Osteoblast (primary cell): ENCODE measurements at places on chromosomes 5 and 9. TPM values are rescaled to one million over a fixed set of nuclear protein-coding genes. Genes with fewer than 3 reads are reported as not detected.

DNA sequence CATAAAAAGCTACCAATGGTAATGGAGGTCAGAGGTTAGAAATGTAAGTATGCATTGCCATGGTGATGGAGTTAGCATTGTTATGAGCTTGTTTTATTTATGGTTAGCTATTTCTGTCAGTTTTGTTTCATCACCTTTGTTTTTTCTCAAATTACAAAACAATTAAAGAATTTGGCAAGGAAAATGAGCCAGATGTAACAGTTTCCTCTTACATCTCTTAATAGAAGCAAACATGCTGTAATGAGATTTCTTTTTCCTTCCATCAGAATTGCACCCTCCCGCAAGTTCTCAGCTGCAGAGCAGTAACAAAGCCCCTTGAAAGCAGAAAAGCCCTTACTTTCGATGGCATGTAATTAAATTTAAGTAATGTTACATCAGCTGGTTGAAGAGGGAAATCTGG is 233.0 kb downstream of the SGCD start:
- H3K4me1 ChIP-seq = no peaks in the 10 kb centered on the region
- DNase-seq = no peak
- no peak overlapping the region for H3K4me3 ChIP-seq
- H3K27me3 ChIP-seq = no peaks in the 10 kb centered on the region

The OTULINL gene
- under 0.01 and 0.36 TPM in 2 replicates for total RNA-seq

GRCh38 chr5:80620211-80620610 is 34.2 kb upstream of the MSH3 start:
- no peak overlapping the region for H3K27ac ChIP-seq
- no peaks in the 10 kb centered on the region for H3K36me3 ChIP-seq
- no peaks in the 10 kb centered on the region for H3K4me1 ChIP-seq
- peak; percentile 51 for DNase-seq
- no peaks in the 10 kb centered on the region for H3K27me3 ChIP-seq

The SEMA5A gene
- total RNA-seq = 42.3 and 47.1 TPM in 2 replicates

The SPOCK1 gene
- 221 and 231 TPM in 2 replicates for total RNA-seq

- H3K27ac ChIP-seq = peak overlapping the region; percentile 36
- H3K27me3 ChIP-seq = no peaks in the 10 kb centered on the region
- H3K36me3 ChIP-seq = no peaks in the 10 kb centered on the region
- DNase-seq = peak; percentile 71
These were observed 220.2 kb upstream of the DMRT1 start for GRCh38 chr9:621201-621855.

The GGTA1 gene
- not detected in 2 replicates for total RNA-seq

- no peaks in the 10 kb centered on the region for H3K36me3 ChIP-seq
- H3K4me1 ChIP-seq = no peaks in the 10 kb centered on the region
- no peak overlapping the region for H3K4me3 ChIP-seq
- DNase-seq = no peak
- H3K27me3 ChIP-seq = no peaks in the 10 kb centered on the region
- no peak overlapping the region for H3K27ac ChIP-seq
These were observed 572.4 kb downstream of the NR2F1-AS1 start for GRCh38 chr5:93008502-93009207.

- H3K4me1 ChIP-seq = no peaks in the 10 kb centered on the region
- no peak overlapping the region for H3K27ac ChIP-seq
- no peak for DNase-seq
- H3K4me3 ChIP-seq = no peak overlapping the region
- H3K27me3 ChIP-seq = no peaks in the 10 kb centered on the region
These were observed 59.6 kb upstream of the SLC27A6 start for GRCh38 chr5:128905568-128906110.

DNA sequence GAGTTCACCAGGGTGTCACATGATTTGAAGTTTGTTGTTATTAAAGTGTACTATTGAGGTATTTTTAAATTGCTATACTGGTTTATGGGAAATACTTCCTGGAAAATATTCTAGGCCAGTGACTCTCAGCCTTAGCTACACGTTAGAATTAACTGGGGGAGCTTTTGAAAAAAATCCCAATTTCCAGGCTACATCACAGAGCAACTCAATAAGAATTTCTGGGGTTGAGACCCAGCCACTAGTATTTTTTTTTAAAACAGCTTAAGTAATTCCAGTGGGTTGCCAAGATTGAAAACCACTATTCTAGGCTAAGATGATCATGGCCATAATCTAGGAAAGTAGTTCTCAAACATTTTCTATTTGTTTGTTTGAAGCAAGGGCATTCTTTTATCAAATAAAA is 142.9 kb upstream of the GRIA1 start:
- no peaks in the 10 kb centered on the region for H3K4me1 ChIP-seq
- no peaks in the 10 kb centered on the region for H3K36me3 ChIP-seq
- H3K27ac ChIP-seq = no peak overlapping the region
- DNase-seq = no peak
- no peak overlapping the region for H3K4me3 ChIP-seq
- H3K27me3 ChIP-seq = no peaks in the 10 kb centered on the region

The FAM221B gene
- total RNA-seq = not detected in 2 replicates

DNA sequence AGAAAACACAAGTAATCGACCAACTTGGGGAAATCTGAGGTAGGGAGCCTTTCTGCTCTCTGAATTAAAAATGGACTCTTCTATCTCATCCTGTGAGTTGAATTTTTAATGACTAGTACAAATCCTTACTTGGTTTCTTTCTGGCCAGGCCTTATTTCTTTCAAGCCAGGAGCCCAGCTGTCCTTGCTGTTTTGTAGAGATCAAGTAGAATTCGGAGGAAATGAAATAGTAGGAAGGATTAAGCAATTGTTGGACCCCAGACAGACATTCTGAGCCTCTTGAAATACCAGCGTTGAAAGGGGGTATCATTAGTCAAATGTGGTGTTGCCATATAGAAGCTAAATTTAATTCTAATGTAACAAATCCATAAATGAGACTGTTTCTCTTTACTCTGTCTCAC is 53.7 kb upstream of the SMIM15 start:
- no peaks in the 10 kb centered on the region for H3K36me3 ChIP-seq
- no peak for DNase-seq
- H3K4me1 ChIP-seq = no peaks in the 10 kb centered on the region

DNA sequence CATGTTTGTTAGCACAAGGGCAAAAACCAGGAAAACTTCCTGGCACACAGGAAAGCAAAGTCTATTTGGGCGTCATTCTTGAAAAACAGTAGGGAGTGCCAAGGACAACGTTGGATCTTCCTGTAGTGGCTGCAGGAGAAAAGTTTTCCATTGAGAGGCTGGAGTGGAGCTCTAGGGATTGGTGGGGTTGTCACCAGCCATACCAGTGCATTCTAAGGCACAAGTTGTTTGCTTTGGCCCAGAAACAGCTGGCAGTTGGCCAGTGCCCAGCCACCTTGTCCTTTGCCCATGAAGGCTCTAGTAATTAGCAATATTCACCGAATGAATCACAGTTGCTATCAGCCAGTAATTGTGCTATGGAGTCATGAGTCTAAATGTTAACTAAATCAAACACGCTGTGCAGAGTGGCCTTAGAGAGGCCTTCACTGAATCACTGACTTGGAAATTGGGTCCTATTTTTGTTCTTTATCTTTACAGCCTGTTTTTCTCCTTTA is 26.4 kb downstream of the TNFSF15 start:
- no peak overlapping the region for H3K27ac ChIP-seq
- no peaks in the 10 kb centered on the region for H3K36me3 ChIP-seq
- DNase-seq = peak; percentile 73
- no peak overlapping the region for H3K4me3 ChIP-seq
- peaks cover 14% of the 10 kb centered on the region for H3K27me3 ChIP-seq

GRCh38 chr5:124921694-124922093 is 175.3 kb upstream of the ZNF608 start:
- no peaks in the 10 kb centered on the region for H3K27me3 ChIP-seq

The LAMC3 gene
- under 0.01 TPM in 1 of 2 replicates, not detected in the other for total RNA-seq

- no peak overlapping the region for H3K27ac ChIP-seq
- no peaks in the 10 kb centered on the region for H3K4me1 ChIP-seq
- H3K27me3 ChIP-seq = no peaks in the 10 kb centered on the region
These were observed 227.2 kb downstream of the SLCO4C1 start for GRCh38 chr5:102068870-102069269.

GRCh38 chr5:144210655-144211054 is 40.0 kb downstream of the KCTD16 start:
- H3K4me1 ChIP-seq = peaks cover 10% of the 10 kb centered on the region
- H3K27ac ChIP-seq = no peak overlapping the region
- no peak overlapping the region for H3K4me3 ChIP-seq
- no peaks in the 10 kb centered on the region for H3K27me3 ChIP-seq

DNA sequence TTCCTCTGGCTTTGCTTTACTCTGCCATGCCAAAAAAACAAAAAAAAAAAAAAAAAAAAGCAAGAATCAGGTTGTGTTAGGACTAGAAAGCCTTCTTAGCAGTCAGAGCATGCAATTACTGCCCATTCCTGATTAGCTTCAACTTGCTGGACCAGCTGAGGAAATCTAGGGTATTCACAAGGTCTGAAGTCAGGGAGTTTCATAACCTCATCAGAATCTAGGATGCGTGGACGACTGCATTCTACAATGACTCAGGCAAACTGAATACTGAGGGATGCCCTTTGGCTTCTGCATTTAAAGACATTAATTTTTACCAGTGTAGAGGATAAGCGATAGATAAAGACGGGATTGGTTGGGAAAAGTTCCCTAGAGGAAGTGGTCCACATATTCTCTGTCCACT is 39.2 kb upstream of the SHOC1 start:
- no peaks in the 10 kb centered on the region for H3K36me3 ChIP-seq
- H3K4me3 ChIP-seq = no peak overlapping the region
- peaks cover 15% of the 10 kb centered on the region for H3K4me1 ChIP-seq
- no peaks in the 10 kb centered on the region for H3K27me3 ChIP-seq

DNA sequence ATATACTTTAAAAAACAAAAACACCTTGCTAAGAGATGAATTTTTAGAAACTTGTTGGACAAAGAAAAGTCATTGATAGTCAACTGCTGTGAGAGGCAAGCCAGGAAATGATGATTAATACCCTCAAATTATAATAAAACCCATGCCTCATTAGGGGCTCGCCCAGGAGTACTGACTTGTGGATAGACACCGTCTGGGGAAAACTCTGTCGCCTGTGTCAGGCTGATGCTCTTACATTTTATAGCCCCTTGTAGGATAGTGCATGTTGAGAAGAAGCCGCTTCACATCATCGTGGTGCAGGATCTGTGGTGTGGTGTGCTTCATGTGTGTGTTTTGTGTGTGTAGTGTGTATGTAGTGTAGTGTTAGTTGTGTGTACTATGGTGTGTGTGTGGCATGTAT is 39.1 kb downstream of the SYK start:
- no peak overlapping the region for H3K4me3 ChIP-seq
- no peaks in the 10 kb centered on the region for H3K36me3 ChIP-seq
- H3K4me1 ChIP-seq = no peaks in the 10 kb centered on the region
- no peak for DNase-seq
- no peaks in the 10 kb centered on the region for H3K27me3 ChIP-seq

GRCh38 chr5:82309091-82309531 is 31.0 kb upstream of the RPS23 start:
- H3K36me3 ChIP-seq = no peaks in the 10 kb centered on the region
- no peaks in the 10 kb centered on the region for H3K27me3 ChIP-seq
- H3K4me3 ChIP-seq = no peak overlapping the region
- no peak for DNase-seq
- H3K4me1 ChIP-seq = peaks cover 9% of the 10 kb centered on the region

DNA sequence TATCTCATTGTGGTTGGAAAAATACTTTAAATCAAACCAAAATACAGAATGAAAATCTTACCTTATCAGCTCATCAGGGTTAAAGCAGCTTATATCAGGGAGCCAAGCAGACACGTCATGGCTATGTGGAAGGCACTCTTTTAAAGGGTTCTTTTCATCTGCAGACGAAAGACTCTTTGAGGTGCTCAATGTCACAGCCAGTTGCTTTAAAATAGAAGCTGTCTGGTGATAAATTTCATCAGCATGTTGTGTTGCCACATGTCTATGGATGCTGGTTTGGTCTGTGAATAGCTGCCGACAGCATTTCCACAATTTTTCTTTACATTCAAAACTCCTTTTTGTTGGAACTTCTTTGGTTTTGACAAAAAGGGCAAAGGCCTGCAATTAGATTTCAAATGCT is 7.5 kb downstream of the TSTD2 start:
- H3K4me1 ChIP-seq = no peaks in the 10 kb centered on the region
- DNase-seq = no peak
- peaks cover 18% of the 10 kb centered on the region for H3K36me3 ChIP-seq
- no peak overlapping the region for H3K27ac ChIP-seq
- no peaks in the 10 kb centered on the region for H3K27me3 ChIP-seq

The HTR4 gene
- total RNA-seq = not detected in 2 replicates

GRCh38 chr9:133429641-133430161 is 7.5 kb downstream of the ADAMTS13 start:
- no peak overlapping the region for H3K4me3 ChIP-seq
- H3K4me1 ChIP-seq = no peaks in the 10 kb centered on the region
- no peaks in the 10 kb centered on the region for H3K36me3 ChIP-seq
- H3K27ac ChIP-seq = no peak overlapping the region

DNA sequence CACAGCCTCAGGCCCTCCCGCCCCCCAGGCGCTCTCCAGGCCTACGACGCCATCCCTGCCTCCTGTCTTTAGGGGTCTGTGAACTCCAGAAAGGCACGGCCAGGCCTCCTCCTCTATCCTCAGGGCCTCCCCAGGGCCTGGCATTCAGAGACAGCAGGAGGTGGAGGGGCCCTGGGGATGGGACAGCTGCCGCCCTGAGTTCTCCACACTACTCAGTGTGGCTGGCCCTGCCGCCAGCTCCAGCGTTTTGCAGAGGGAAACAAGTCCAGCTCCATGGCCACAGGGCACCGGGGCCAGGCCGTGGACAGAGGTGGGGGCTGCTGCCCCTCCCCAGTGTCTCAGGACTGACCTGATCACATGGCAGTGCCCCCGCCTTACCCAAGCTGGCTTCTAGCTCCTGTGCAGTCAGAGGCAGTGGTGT is 16.4 kb downstream of the SH3GLB2 start:
- H3K4me1 ChIP-seq = peaks cover 4% of the 10 kb centered on the region
- DNase-seq = peak; percentile 51
- H3K4me3 ChIP-seq = no peak overlapping the region
- H3K27ac ChIP-seq = no peak overlapping the region

DNA sequence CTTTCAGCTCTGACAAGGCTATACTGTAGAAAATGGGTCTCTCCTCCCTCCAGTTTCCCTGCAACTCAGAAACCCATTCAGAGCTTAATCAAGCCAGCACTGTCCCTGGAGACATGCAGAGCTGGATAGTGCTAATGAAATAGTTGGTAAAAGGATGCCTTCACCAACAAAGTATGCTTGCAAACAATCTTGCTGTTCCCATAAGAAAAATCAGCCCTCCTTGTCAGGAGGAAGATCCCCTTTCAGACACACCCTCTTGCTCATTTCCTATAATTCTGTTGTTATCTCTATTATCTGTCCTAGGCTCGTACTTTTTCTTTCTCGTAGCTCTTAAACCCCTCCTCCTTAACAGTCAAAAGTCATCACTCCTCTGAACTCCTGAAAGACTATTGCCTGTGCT is 9.9 kb upstream of the OSMR start:
- H3K4me3 ChIP-seq = no peak overlapping the region
- peaks cover 30% of the 10 kb centered on the region for H3K4me1 ChIP-seq
- no peak for DNase-seq
- peak overlapping the region; percentile 51 for H3K27ac ChIP-seq

DNA sequence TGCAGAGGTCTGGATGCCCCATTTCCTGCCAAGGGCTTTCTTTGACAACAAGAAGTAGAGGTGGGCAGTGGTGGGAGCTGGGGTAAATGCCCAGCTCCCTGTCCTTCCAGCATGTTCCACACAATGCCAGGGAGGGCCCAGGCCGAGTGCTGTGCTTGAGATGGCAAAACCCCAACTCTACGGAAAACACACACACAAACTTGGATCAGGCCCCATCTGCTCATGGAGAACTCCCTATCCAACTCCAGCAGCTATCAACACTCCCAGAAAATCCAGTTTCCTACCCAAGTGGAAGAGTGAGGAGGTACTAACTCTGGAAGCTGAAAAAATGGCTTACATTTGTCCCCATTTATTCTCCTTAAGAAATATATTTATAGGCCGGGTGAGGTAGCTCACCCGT is 61.1 kb upstream of the FUBP3 start:
- peaks cover 3% of the 10 kb centered on the region for H3K27me3 ChIP-seq
- H3K27ac ChIP-seq = no peak overlapping the region
- H3K4me1 ChIP-seq = no peaks in the 10 kb centered on the region
- no peaks in the 10 kb centered on the region for H3K36me3 ChIP-seq
- DNase-seq = no peak
